ENCODE measurements at places on chromosomes 7 and 10. TPM values are rescaled to one million over a fixed set of nuclear protein-coding genes. Genes with fewer than 3 reads are reported as not detected.
A peak's percentile ranks its signal among the peaks of the same experiment; 100 is the strongest.

GRCh38 chr7:4738711-4739527, 36.5 kb upstream of the AP5Z1 start:
- peaks cover 30% of the 10 kb centered on the region for H3K36me3 ChIP-seq
- no peak overlapping the region for H3K4me3 ChIP-seq
- H3K27ac ChIP-seq = peak overlapping the region; percentile 7
- H3K27me3 ChIP-seq = no peaks in the 10 kb centered on the region
- peaks cover 28% of the 10 kb centered on the region for H3K4me1 ChIP-seq

DNA sequence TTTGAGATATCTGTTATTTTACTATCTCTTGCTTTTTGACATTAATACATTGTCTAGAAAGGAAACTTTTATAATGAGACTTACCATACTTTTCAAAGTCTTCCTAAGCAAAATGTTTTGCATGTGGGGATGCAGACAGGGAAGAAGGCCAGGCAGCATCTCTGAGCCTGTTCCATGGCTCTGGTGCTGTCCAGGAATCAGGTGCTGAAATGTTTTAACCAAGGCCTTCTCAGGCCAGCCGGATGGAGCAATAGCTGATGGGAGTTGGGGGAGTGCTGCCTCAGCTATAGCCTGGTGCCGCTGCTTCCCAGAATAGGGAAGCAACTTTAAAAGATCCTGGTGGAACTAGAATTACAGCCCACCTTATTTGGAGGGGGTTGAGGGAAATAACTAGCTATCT, 38.5 kb downstream of the CRTAC1 start:
- DNase-seq = no peak
- no peaks in the 10 kb centered on the region for H3K4me1 ChIP-seq
- H3K27me3 ChIP-seq = peaks cover 5% of the 10 kb centered on the region
- H3K27ac ChIP-seq = no peak overlapping the region

- no peaks in the 10 kb centered on the region for H3K36me3 ChIP-seq
- H3K4me3 ChIP-seq = no peak overlapping the region
- no peaks in the 10 kb centered on the region for H3K4me1 ChIP-seq
- no peak overlapping the region for H3K27ac ChIP-seq
- DNase-seq = peak; percentile 20
Observed at GRCh38 chr10:128463991-128464760, 338.0 kb upstream of the MKI67 start.

Gene ACSL5
- 36.0 TPM for total RNA-seq

Gene SPDYE6
- total RNA-seq = not detected

Data from T-cell (primary cell).